ENCODE measurements at places on chromosomes 3 and 15. TPM values are rescaled to one million over a fixed set of nuclear protein-coding genes. Genes with fewer than 3 reads are reported as not detected.

The TMEM41A gene
- polyA plus RNA-seq: 5.7 TPM

The CDV3 gene
- 72.0 TPM for polyA plus RNA-seq

The FES gene
- polyA plus RNA-seq: 11.8 TPM

The SLCO3A1 gene
- 10.7 TPM for polyA plus RNA-seq

The CIB2 gene
- 5.2 TPM for polyA plus RNA-seq

The MYH15 gene
- polyA plus RNA-seq: 0.05 TPM

The CD86 gene
- 3.4 TPM for polyA plus RNA-seq

The CIP2A gene
- polyA plus RNA-seq: 1.3 TPM

The LMAN1L gene
- polyA plus RNA-seq: not detected

The LRRC49 gene
- 4.0 TPM for polyA plus RNA-seq

The RAF1 gene
- 54.1 TPM for polyA plus RNA-seq

The LDHAL6B gene
- polyA plus RNA-seq: not detected

The GOLGA8K gene
- 0.37 TPM for polyA plus RNA-seq

The RPL35A gene
- polyA plus RNA-seq: 2,089 TPM

The ALS2CL gene
- polyA plus RNA-seq: 103 TPM

The GRAMD2A gene
- 0.37 TPM for polyA plus RNA-seq

The ONECUT1 gene
- not detected for polyA plus RNA-seq

The PLSCR5 gene
- polyA plus RNA-seq: not detected

The CCR3 gene
- polyA plus RNA-seq: 0.05 TPM

The MNS1 gene
- polyA plus RNA-seq: 2.0 TPM

The PCNP gene
- 160 TPM for polyA plus RNA-seq

The SLC15A2 gene
- polyA plus RNA-seq: 0.44 TPM

The EMC7 gene
- 35.3 TPM for polyA plus RNA-seq

The GATM gene
- polyA plus RNA-seq: 22.6 TPM

The SECISBP2L gene
- 6.4 TPM for polyA plus RNA-seq

The PRICKLE2 gene
- polyA plus RNA-seq: 3.8 TPM

The PODXL2 gene
- polyA plus RNA-seq: 11.6 TPM

The IL20RB gene
- 0.46 TPM for polyA plus RNA-seq

The RCCD1 gene
- 6.7 TPM for polyA plus RNA-seq

Data from stomach (tissue), 19 donors.